ENCODE measurements at places on chromosomes 12 and 14.

GRCh38 chr14:55085060-55085660 is 33.7 kb downstream of the MAPK1IP1L start:
- peak; percentile 33 for DNase-seq

DNA sequence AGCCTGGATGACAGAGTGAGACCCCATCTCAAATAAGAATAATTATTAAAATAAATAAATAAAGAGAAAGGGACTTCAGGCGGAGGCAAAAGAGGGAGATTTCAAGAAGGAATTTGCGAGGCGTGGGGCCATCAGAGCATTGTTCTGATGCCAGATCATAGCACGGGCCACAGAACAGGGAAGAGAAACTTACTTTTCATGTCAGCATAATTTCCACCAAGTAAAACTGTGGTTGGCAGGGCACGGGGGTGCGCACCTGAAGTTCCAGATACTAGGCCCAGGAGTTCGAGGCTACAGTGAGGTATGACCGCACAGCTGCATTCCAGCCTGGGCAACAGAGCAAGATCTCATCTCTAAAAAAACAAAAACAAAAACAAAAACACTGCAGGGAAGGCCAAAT is 11.0 kb upstream of the PLBD1 start:
- no peak for DNase-seq

DNA sequence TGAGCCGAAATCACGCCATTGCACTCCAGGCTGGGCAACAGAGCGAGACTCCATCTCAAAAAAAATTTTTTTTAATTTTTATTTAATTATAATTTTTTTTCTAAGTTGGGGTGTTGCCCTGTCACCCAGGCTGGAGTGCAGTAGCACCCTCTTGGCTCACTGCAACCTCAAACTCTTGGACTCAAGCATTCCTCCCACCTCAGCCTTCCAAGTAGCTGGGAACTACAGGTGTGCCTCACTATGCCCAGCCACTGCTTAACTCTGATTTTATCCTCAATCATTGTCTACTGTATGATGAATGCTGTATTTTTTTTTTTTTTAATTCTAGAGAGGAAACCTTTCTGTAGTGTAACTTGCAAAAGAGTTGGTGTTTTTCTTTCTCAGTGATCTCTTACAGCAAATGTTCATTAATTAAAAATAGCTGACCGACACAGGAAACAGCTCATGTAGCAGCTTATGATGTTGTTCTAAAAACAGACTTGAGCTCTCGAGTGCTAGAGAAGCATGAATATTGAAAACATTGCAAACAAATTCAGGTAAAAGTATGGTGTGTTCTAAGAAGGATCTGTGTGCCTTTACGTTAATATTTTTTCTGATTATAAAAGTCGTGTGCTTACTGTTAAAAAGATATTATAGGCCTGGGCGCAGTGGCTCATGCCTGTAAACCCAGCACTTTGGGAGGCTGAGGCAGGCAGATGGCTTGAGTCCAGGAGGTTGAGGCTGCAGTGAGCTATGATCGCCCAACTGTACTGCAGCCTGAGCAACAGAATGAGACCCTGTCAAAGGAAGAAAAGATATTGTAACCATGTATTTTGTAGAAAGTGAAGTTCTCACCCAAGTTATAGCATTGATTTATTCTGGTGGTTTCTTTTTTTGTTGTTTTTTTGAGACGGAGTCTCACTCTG is 68.9 kb downstream of the FGD4 start:
- DNase-seq: no peak

DNA sequence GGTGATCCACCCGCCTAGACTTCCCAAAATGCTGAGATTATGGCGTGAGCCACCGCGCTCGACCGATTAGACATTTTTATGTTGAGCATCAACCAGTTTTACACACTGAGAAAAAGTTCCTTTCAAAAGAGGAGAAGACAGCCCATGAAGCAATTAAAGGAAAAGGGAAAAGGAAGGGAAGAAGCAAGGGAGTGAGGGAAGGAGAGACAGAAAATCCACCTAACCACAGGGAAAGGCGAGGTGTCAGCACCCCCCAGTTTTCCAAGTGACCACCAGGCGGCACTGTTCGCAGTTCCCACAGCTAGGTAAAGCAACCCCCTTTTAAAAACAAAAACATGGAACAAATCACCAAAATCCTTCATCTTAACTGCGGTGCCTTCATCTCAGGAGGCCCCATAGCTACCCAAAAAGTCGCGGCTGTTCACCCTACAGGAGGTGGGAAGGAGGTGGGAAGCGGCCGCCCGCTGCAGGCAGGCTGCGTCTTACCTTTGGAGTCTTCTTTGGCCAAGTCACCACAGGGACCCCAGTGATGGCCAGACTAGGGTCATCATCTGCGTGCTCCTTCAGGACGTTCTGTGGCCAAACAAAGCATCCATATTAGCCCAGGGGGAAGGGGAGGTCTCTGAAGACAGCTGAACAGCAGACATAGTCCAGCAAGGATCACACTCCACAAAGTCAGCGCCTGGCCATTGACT is 86.6 kb downstream of the KDM2B start:
- peak; percentile 59 for DNase-seq

GRCh38 chr12:104248444-104248843 is 32.9 kb downstream of the TXNRD1 start:
- DNase-seq: no peak

GRCh38 chr12:65944637-65945036 is 120.4 kb downstream of the HMGA2 start:
- no peak for DNase-seq

GRCh38 chr12:127984386-127985055 is 282.4 kb upstream of the TMEM132C start:
- no peak for DNase-seq

GRCh38 chr12:132513458-132514135 is 23.6 kb downstream of the FBRSL1 start:
- no peak for DNase-seq

- DNase-seq: no peak
Measured at GRCh38 chr14:35495278-35495677, 38.7 kb upstream of the INSM2 start.

- no peak for DNase-seq
Measured at GRCh38 chr12:22899184-22899583, 274.2 kb downstream of the ETNK1 start.

DNA sequence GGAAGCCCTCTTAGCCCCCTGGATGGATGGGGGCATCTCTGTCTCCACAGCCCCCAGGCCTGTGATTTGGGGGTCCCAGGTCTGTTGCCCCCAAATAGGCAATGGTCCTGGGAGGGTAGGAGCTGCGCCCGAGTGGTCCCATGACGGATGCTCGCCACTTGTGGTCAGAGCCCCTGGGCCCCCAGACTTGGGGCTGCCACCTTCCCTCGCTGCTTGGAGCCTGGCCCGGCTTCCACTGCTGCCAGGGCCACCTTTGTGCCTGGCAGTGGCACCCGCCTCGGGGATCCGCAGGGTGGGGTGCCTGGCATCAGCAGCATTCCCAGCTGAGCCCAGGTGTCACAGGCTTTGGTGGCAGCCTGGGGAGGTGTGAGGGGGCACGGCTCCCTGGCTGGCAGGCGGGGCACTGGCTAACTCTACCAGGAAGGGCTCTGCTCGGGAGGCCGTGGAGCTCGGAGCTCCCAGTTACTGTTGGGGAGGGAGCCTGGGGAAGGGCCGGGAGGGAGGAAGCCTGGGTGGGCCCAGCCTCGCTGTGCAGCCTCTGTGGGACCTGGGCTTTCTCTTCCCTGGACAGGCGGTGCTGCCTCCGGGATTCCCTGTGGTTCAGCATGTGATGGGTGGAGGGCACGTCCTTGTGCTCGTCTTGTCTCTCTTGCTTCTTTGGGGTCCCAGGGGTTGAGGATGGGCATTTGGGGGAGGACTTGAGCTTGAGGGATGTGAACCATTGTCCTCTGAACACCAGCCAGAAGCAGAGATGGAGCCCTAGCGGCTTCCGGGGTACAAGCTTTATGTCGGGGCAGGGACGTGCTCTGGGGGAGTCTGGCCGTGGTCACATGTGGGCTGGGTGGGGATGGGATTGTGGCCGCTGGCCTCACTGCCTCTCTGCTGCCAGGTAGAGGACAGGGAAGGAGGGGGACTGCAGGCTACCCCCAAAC is 5.4 kb downstream of the KIF26A start:
- DNase-seq: no peak

DNA sequence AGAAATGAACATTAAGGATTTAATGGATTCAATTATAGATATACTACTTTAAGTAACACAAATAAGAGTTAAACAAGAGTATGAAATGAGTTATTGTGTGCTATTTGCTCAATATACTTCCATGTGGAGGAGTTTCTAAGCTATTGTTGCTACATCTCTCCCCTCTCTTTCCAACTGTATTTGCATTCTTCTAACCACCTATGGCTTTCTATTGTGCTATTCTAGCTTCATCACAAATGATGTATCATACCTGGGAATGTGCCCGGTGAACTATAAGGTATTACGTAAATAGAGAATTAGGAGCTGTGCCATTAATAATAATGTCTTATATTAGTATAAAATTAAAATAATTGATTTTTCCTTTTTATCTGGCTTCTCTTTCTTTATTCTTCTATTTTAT is 87.1 kb upstream of the PLEKHG7 start:
- no peak for DNase-seq

DNA sequence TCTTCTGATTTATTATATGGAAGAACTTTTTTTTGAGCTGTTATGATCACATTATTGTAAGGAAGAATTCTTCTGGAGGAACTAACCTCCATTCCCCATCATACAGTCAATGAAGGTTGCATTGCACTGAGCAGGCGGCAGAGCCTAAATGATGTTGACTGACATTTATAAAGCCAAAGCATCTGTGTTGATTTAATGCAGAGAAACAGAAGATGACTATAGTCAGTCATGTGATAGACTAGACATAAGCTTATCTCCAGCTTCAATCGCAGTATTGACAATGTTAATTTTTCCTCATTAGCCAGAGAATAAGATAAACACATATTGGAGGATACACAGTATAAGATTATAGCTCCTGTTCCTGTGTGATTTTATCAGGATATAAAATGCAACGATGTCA is 82.0 kb downstream of the PRICKLE1 start:
- DNase-seq: no peak

- no peak for DNase-seq
Measured at GRCh38 chr12:13566292-13566691, 369.8 kb downstream of the EMP1 start.

DNA sequence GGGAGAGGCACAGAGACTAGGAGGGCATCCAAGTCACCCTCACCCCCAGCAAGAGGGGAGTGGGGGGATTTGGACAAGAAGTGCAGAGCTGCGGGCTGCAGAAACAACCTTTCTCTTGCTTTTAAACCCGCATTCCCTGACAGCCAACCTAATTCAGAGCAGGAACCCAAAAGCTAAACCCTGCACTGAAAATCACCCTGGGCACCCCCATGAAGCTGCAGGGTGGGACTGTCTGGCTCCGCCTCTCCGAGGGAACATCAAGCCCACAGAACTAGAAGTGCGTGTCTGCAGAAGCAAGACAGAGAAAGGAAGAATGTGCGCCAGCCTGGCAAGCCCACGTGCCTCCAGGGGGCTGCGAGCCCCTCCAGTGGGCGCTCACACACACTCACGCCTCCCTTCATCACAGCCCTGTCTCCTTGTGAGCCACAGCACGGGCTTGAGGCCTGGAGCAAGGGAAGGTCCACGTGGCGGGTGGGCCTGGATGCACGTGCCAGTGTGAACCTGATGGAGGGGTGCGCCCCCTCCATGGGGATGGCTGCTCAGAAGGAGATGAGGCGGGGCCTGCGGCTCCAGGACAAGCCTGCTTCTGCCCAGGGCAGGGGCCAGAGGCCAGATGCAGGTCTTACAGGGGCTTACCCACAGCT is 27.8 kb upstream of the PNMA1 start:
- no peak for DNase-seq

- peak; percentile 30 for DNase-seq
Measured at GRCh38 chr12:122265886-122266229, 436 bp downstream of the VPS33A start.

DNA sequence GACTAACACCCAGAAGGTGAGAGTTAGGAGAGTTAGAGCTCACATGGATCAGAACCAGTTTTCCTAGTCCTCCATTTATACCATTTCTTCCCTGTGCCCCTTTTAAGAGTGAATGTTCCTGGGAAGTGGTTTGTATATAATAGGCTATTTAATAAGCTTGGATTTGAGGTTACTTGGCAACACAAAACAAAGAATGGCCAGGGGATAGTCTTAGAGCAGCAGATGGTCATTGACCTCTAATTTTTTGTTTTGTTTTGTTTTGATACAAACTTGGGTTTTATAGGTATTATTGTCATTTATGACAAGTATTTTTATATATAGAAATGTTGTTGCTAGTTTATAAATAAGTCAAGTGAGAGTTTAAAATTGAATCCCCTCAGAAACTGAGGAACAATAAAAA is 35.8 kb downstream of the VEZT start:
- DNase-seq: no peak

DNA sequence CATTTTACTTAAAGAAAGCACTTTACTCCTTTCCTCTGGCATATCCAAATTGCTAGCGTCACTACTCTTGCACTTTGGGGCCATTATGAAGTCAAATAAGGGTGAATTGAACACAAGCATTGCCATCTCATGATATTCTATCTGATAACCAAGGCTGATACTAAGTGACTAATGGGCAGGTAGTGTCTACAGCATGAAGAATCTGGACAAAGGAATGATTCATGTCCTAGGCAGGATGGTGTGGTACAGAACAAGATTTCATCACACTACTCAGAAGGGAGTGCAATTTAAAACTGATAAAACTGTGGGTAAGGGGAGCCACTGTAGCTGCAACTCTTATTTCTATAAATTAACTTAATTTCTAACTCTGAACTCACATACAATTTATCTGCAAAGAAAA is 7.7 kb upstream of the SLC6A15 start:
- DNase-seq: no peak

DNA sequence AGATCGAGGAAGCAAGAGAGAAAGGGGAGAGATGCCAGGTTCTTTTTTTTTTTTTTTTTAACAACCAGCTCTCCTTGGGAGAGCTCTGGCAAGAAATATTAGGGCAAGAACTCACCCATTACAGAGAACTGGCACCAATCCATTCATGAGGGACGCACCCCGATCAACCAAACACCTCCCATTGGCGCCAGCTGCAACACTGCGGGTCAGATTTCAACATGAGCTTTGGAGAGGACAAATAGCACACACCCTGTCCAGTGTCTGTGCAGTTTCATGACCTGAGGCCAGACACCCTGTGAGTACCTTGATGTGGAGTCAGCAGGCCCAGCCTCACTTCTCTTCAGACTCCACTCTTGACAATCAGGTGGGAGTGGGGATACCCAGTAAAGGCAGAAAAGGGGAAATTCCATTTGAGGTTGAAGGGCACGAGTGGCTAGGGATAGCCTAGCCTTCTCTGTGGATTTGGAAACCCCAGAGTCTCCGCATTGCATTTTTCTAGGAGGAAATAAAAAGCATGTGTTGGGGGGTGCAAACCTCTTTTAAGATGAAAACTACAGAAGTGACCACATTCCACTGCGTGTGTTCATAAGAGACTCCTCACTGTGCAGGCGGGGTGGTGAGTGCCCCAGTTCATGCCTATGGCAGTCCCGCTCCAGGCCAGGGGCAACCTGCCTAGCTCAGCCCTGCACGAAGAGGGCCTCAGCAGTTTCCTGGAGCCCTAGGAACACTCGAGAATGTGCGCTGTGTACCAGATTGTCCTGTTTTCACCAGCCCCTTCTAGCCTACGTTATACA is 42.4 kb upstream of the GPATCH2L start:
- DNase-seq: no peak
